ENCODE measurements at places on chromosomes 4 and X. TPM values are rescaled to one million over a fixed set of nuclear protein-coding genes. Genes with fewer than 3 reads are reported as not detected.

ZNF630 gene
- total RNA-seq: 2.4 TPM

CXCL5 gene
- 0.54 TPM for total RNA-seq

MAGEA4 gene
- not detected for total RNA-seq

LNX1 gene
- not detected for total RNA-seq

TLR2 gene
- total RNA-seq: 0.23 TPM

COL25A1 gene
- total RNA-seq: not detected

Measured in MCF 10A (cell line).